Ovary (tissue), 10 donors: ENCODE measurements at places on chromosomes 2 and 18.

- DNase-seq, result peak; percentile 65
These were observed 53.7 kb upstream of the LRRC30 start for GRCh38 chr18:7177116-7177744.

GRCh38 chr18:70411876-70412435 is 123.1 kb downstream of the SOCS6 start:
- DNase-seq, result no peak

DNA sequence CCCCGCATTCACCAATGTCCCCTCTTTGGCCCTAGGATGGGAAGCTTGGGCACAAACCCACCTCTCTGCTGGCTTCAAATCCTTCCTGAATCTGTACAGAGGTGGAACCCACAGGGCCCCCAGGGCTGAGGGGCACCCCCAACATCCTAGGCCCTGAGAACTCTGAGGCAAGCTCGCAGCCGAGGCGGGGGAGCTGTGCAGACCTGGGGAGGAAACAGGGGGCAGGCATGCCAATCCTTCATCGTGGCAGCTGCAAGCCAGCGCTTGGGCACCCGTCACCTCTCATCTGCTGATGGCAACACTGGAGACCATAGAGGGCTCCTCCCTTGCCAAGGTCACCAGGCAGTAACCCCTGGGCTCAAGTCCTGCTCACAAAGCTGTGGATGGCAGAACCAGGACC is 10.8 kb downstream of the ECEL1 start:
- DNase-seq, result peak; percentile 16

GRCh38 chr2:212537726-212538304 is 787 bp downstream of the ERBB4 start:
- DNase-seq, result no peak

GRCh38 chr18:23526501-23527063 is 23.3 kb downstream of the RMC1 start:
- DNase-seq, result no peak

DNA sequence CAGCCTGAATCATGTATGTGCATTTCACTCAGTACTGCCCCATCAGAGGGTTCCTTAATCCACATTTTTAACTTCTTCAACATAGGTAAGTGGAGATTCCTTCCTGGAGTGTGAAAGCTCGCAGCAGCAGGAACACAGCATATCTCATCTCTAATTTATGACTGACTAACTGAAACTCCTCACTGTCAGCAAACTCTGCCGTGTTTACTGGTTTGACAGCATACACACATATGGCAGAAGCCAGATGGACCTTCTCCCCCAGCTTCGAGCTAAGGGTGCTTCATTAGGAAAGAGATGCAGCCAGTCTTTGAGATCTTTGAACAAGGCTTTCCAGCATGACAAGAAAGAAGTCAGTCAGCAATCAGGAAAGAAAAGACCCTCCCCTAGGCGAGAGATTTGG is 200.3 kb upstream of the ACVR2A start:
- no peak for DNase-seq

DNA sequence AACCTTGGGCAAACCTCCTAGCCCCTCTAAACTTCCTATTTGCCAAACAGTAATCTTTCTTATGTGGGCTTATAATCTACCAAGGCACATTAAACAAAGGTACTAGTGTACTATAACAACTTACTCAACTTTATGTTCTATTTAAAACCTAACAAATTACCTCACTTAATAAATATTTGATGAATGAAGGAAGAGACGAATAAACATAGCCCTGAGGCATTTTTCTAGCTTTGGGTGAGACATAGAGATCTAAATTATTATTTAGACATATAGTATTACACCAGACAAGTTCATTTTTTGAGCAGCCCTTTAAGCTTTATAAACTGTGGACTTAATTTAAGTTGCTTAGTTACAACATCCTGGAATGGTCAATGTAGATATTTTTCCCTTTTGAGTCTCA is 104.6 kb downstream of the UNC80 start:
- no peak for DNase-seq

DNA sequence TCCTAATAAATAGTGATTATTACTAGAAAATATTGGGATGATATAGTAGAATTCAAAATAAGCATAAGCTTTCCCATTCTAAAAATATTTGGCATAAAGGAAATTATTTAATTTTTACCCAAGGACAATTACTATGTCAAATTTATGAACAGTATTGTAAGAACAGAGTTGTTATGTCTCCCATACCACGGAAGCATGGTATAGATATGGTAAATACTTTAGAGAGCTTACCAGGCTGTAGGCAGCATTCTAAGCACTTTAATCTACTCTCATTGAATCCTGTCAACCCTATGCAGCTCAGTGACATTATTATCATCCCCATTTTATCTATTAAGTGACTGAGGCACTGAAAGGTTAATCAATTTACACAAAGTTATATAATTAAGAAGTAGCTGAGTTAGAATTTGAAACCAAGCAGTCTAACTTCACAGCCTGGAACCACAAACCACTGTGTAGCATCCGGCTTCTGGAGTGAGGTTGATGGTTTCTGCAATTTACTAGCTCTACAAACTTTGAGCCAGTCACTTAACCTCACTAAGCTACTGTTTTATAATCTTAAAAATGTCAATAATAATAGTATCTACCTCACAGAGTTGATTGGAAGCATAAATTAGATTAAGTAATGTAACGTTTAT is 323.7 kb downstream of the ARHGAP15 start:
- no peak for DNase-seq

GRCh38 chr2:237315170-237315828 is 98.7 kb downstream of the COL6A3 start:
- DNase-seq, result peak; percentile 90

DNA sequence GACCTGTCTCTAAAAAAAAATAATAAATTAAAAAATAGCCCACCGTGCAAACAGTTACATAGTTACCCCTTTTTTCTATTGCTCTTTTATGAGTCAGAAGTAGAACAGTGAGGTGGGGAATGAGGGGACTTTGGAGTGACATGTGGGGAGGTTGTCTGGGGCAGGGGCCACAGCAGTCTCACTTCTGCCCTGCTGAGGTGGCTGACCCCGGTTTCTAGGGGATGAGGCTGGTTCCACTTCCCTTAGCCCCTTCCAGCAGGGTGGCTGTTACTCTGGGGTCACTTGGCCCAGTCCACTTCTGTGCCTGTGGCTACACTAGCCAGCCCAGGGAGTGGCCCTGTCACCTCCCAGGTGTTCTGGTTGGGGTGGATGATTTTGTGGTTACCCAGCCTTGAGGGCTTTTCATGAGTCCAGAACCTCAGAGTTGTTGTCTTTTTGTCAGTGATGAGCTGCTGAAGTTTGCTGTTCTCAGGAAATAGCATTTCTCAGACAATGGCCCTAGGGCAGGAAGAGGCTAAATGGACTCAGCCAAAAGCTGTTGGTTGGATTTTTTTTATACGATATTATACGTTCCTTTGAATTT is 28.0 kb upstream of the SCLY start:
- no peak for DNase-seq

DNA sequence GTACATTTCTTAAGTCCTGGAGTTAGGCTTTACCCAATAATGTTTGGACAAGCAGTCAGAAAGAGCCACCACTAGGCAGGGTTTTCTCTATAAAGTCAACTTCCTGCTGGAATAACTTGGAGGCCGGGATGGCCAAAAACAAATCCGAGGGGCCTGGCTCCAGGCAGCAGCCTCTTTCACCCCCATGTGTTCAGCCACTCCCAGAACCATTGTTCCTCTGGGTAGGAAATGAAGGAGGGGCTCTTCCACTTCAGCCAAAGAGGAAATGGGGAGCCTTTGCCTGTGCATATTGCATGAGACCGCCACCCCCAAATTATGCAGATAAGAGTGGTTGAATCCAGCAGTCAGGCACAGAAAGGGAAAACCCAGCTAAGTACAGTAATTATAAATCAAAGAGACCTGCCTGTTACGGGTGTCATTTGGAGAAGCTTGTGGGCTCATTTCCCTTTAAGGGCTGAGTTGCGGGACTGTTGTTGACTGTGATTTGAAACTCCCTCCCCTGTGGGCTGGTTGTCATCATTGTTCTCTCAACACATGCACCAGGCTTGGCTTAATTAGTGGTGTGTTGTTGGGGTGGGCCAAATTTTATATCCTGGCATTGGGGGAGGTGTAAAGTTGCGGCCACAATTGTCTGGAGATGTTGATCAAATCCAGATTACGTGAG is 212.8 kb upstream of the SOX11 start:
- no peak for DNase-seq

DNA sequence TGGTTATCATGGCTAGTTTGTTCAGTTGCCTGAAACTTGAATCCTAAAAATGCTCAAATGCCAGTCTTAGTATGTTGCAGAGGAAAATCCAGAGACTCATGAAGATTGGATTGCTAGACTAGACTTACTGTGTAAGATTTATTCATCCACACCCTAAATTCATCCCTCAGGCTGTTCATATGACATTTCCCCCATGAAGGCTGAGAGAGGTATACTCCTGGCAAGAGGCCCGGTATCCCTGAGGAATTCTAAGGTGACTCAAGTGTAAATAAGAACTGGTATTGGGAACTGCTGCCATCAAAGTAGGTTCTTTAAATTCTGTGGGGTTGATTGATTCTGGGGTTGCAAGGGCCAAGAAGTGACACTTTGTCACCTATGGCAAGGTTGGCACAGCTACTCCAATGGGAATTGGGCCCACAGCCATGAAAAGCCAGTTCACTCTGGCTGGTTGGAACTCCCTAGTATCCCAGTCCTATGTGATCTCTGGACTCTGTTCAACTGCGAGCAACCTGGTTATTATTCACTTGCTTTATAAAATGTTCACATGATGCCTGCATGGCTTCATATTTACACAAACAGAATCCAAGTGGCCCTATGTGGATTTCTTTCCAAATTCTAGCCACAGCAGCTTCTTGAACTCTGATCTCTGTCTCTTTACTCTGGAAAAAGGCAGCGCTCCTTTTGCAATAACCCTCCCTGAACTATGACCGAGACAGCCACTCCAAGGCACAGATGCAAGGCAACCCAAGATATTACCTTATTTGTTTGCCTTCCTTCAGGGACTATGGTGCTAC is 429.1 kb downstream of the CBLN2 start:
- DNase-seq, result no peak

DNA sequence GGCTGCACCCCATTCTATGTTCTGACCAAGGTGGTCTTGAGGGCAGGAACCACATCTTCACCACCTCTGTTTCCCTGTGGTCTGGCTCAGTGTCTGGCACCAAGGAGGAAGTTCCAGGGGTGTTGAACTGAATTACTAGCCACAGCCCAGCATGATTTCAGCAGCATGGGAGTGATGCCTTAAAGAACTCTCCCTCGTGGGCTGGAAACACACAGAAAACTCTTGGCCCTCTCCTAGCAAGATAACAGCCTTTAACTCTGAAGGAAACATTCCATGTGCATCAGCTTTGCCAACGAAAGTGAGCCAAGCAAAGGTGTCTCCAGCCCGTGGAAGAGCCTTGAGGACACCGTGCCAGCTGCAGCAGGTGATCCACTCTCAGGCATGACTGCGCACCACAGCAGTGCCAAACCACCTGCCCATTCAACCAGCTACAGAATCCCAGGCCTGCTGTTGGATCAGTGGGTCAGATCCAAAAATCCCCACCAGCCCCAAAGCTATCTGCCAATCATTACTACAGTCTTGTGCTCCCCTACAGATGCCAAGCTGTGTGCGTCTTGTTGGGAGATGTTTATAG is 124.8 kb downstream of the TTC32 start:
- DNase-seq, result no peak

DNA sequence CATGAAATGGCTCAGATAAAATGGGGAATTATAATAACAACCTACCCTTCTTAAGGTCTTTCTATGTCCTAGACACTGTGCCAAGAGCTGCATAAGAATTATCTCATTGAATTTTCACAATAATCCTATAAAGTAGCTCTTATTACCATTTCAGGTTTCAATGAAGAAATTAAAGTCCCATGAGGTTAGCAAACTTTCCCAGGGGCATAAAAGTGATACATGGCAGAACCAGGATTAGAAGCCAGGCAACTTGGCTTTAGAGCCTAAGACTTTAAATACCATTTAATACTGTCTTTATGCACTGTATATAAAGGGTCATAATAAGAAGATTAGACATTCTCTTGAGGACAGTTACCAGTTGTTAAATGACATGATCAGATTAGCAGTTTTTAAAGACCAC is 130.1 kb downstream of the GCA start:
- DNase-seq, result no peak

DNA sequence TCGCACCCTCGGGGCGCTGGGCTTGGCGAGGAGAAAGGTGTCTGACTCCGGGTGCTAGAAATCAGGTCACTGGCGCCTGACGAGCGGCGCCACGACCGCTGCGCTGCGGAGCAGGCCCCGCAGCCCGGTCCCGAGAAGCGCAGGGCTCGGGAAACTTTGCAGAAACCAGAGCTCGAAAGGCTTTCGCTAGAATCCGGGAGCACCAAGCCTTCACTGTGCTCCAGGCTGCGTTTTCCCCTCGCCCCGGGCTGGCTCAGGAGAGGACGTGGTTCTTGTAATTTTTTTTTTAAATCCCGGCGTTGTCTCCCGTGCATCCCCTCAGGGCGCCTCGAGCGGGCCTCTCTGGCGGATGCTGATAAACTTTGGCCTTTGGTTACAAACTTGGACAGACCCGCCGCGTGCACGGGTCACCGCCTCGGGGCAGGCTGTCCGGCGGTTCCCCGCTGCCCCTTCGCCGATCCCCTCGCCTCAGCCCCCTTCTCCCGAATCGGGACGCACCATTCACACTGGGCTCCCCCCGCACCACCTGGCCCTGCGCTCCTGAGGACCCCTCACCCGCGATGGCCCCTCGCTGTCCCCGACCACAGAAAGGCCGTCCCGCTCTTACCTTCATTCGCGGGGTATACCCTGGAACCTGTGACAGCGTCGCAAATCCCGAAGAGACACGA is 419 bp downstream of the EPHA4 start:
- DNase-seq, result peak; percentile 44

DNA sequence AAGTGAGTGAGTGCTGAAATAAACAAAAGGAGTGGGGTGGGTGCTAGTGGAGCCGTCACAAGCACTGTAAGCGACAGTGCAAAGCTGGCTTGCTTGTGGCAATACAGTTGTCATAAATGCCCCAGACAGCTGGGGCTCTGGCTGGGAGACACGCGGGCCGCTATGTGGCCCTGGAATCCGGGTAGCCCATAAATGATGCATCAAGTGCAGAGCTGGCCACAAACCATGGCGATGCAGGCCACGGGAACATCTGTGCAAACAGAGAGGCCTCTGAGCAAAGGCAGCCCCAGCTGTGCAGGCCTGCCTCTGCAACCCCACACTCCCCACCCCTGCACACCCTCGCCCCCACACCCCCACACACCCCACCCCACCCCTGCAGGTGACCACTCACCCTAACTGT is 349.2 kb upstream of the ID2 start:
- DNase-seq, result no peak

DNA sequence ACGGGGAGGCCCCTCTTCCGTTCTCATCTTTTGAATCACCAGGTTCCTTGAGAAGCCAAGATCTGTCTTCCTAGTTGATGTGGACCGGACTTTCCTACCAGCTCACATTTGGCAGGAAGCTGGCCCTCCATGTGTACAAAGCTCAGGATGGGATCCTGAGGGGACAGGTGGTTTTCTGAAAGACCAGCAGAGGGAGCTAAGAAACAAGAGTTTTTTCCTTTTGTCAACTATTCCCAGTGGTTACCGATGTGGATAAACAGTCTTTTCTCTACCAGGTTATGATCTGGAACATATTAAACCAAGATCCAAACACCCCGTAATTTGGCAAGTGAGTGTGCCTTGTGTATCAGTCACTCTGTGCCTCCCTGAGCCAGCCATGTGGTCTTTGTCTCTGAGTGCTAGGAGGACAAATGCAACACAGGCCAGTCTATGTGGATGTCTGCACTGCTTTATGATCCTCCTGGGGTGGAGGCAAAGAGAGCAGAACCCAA is 25.1 kb upstream of the ARHGAP25 start:
- DNase-seq, result no peak
